ENCODE measurements at places on chromosomes 16 and 17.

DNA sequence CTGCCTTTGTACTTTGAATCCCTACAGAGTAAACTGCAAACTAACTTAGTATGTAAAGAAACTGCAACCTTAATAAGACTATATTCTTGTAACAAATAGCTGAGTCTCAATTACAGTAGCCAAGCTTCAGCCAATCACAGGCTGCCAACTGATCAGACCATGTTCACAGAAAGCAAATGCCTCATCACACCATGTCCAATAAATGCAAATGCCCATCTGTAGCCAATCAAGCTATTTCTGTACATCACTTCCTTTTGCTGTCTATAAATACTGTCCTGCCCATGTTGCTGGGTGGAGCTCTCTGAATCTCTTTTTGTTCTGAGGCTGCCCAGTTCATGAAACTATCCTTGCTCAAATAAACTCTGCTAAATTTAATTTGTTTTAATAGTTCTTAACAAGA, 531.7 kb upstream of the TOM1L1 start:
- no peak for DNase-seq

GRCh38 chr16:363766-364490, 6.4 kb downstream of the MRPL28 start:
- DNase-seq: no peak

DNA sequence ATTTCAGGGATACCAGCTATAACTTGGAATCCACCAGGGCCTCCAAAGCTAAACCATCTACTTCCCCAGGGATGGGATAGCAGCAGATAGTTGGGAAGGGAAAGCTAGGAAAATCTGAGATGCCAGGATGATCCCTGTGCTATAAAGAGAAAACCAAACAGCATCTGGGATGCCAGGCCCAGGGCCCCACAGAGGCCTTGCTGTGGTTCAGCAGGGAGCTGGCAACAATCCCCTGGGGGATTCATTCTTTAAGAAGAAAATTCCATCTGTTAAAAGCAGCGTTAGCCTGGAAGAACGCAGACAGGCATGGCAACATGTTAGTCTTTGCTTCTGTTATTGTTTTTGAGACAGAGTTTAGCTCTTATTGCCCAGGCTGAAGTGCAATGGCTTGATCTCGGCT, 16.6 kb downstream of the MYO18A start:
- no peak for DNase-seq

GRCh38 chr17:49866882-49867413, 19.1 kb upstream of the TAC4 start:
- DNase-seq: no peak

DNA sequence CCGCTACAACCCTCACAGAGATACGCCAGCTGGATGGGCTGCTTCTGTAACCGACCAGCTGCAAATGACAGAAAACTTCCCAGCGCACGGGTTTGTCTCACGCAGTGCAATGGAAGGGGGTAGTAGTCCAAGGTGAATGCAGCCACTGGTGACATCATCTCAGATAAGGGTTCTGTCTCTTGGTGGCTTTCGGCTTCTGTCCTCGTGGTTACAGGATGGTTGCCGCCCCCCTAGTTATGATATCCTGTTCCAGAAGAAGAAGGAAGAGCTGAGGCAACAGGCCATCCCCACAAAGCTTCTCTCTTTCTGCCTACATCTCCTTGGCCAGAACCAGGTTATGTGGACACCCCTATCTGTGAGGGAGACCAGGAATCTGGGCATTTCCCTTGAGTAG, 40.3 kb upstream of the BAHCC1 start:
- DNase-seq: no peak

Measured in thoracic aorta (tissue), 2 donors.